ENCODE measurements at places on chromosomes 5 and 9.

- DNase-seq, result no peak
Measured at GRCh38 chr5:167546270-167546669, 745.2 kb upstream of the WWC1 start.

- no peak for DNase-seq
Measured at GRCh38 chr9:89635816-89636215, 31.0 kb downstream of the GADD45G start.

- no peak for DNase-seq
Measured at GRCh38 chr9:111198936-111199335, 131.1 kb downstream of the OR2K2 start.

GRCh38 chr9:130466537-130467217 lies 21.9 kb downstream of the ASS1 start:
- DNase-seq, result no peak

- DNase-seq, result no peak
Measured at GRCh38 chr5:55003432-55004065, 18.2 kb upstream of the ESM1 start.

- DNase-seq, result no peak
Measured at GRCh38 chr5:31531543-31531887, 378 bp downstream of the DROSHA start.

- no peak for DNase-seq
Measured at GRCh38 chr5:76690037-76690679, 25.8 kb upstream of the F2R start.
